ENCODE measurements at places on chromosomes 7 and 10. TPM values are rescaled to one million over a fixed set of nuclear protein-coding genes. Genes with fewer than 3 reads are reported as not detected.

The NPSR1 gene
- total RNA-seq: not detected

The PTER gene
- 7.4 TPM for total RNA-seq

The CD36 gene
- 102 TPM for total RNA-seq

The GIMAP4 gene
- total RNA-seq: 25.3 TPM

The SNX10 gene
- total RNA-seq: 5.2 TPM

The CTAGE8 gene
- 0.98 TPM for total RNA-seq

The ATG9B gene
- total RNA-seq: 34.1 TPM

The ACTL6B gene
- total RNA-seq: 0.49 TPM

The SPDYE11 gene
- total RNA-seq: not detected

The CHRM2 gene
- total RNA-seq: 1.2 TPM

The CACNB2 gene
- 12.8 TPM for total RNA-seq

The HOXA2 gene
- total RNA-seq: 2.0 TPM

The CNPY1 gene
- total RNA-seq: not detected

The CRPPA gene
- 1.2 TPM for total RNA-seq

The LRRC4 gene
- total RNA-seq: 6.1 TPM

The C10orf105 gene
- 0.49 TPM for total RNA-seq

The VAX1 gene
- not detected for total RNA-seq

The CDK1 gene
- total RNA-seq: 10.8 TPM

The STEAP1 gene
- 24.3 TPM for total RNA-seq

The SUN3 gene
- total RNA-seq: not detected

The OR13A1 gene
- not detected for total RNA-seq

The RAMP3 gene
- total RNA-seq: 50.1 TPM

The KIAA1217 gene
- total RNA-seq: 54.3 TPM

The MET gene
- total RNA-seq: 15.2 TPM

The HYAL4 gene
- 0.49 TPM for total RNA-seq

The INPP5F gene
- total RNA-seq: 18.4 TPM

The PVRIG gene
- 1.7 TPM for total RNA-seq

The PSMC2 gene
- 63.3 TPM for total RNA-seq

The RAPGEF5 gene
- 68.0 TPM for total RNA-seq

The GIMAP5 gene
- 24.1 TPM for total RNA-seq

The RAB11FIP2 gene
- 14.7 TPM for total RNA-seq

The ELFN1 gene
- 2.2 TPM for total RNA-seq

The FLNC gene
- total RNA-seq: 31.9 TPM

The LHFPL3 gene
- total RNA-seq: not detected

The SH2B2 gene
- 8.8 TPM for total RNA-seq

The LIPN gene
- total RNA-seq: not detected

The FZD8 gene
- total RNA-seq: 7.6 TPM

The ARMS2 gene
- total RNA-seq: not detected

The BHLHA15 gene
- not detected for total RNA-seq

The LIPJ gene
- total RNA-seq: not detected

The GPR37 gene
- 0.98 TPM for total RNA-seq

The EBF3 gene
- 10.6 TPM for total RNA-seq

The KLF6 gene
- total RNA-seq: 145 TPM

The EPO gene
- total RNA-seq: not detected

The OR2A1 gene
- 0.25 TPM for total RNA-seq

The VIPR2 gene
- 11.3 TPM for total RNA-seq

The CCDC6 gene
- 47.4 TPM for total RNA-seq

The CPEB3 gene
- 8.8 TPM for total RNA-seq

The SFRP4 gene
- total RNA-seq: 56.0 TPM

The PCLO gene
- total RNA-seq: 10.8 TPM

The DNAJB9 gene
- 28.7 TPM for total RNA-seq

The BICC1 gene
- total RNA-seq: 15.2 TPM

The CUL2 gene
- 18.7 TPM for total RNA-seq

The COMTD1 gene
- total RNA-seq: 80.0 TPM

The AMPH gene
- 13.3 TPM for total RNA-seq

The SFTPA1 gene
- 2.9 TPM for total RNA-seq

The CYP3A4 gene
- not detected for total RNA-seq

The SEMA3C gene
- total RNA-seq: 90.6 TPM

Data from vagina (tissue), 2 donors.